ENCODE measurements at places on chromosomes 12 and 14.

DNA sequence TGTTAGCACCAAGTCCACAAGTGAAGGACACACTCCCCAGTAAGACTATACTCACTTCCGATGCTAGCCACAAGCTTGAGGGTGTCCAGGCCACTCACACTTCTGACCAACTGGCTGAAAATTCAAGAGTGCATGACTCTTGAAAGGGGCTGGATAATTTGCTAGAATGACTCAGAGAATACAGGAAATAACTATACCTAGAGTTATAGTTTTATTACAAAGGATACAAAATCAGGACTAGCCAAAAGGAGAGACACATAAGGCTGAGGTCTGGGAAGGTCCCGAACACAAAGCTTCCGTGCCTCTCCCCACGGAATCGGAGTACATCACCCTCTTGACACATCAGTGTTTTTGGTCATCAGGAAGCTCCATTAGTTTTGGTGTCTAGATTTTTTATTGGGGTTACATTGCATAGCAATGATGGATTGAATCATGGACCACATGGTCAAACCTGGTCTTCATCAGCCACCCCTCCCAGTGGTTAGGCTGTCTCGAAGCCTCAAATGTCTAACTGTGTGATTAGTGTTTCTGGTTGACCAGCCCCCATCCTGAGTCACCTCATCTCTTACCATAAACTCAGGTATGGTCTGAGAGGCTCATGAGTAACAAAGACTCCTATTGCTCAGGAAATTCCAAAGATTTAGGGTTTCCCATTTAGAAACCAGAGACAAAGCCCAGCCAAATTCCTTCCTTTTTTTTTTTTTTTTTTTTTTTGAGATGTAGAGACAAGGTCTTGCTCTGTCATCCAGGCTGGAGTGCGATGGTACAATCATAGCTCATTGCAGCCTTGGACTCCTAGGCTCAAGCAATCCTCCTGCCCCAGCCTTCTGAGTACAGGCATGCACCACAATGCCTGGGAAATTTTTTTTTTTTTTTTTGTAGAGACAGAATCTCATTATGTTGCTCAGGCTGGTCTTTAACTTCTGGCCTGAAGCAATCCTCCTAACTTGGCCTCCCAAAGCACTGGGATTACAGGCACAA is 472.0 kb upstream of the TBX3 start:
- DNase-seq: no peak

DNA sequence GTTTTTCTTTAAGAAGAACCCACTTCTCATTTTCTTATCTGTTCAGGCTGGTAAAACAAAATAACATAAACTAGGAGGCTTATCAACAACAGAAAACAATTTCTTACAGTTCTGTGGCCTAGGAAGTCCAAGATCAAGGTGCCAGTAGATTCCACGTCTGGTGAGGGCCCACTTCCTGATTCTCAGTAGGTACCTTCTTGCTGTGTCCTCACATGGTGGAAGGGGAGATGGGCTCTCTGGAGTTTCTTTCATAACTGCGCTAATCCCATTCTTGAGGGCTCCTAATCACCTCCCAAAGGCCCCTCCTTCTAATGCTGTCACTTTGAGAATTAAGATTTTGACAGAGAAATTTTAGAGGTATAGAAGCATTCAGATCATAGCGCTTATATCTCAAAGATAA is 33.4 kb downstream of the TXNRD1 start:
- DNase-seq: no peak

DNA sequence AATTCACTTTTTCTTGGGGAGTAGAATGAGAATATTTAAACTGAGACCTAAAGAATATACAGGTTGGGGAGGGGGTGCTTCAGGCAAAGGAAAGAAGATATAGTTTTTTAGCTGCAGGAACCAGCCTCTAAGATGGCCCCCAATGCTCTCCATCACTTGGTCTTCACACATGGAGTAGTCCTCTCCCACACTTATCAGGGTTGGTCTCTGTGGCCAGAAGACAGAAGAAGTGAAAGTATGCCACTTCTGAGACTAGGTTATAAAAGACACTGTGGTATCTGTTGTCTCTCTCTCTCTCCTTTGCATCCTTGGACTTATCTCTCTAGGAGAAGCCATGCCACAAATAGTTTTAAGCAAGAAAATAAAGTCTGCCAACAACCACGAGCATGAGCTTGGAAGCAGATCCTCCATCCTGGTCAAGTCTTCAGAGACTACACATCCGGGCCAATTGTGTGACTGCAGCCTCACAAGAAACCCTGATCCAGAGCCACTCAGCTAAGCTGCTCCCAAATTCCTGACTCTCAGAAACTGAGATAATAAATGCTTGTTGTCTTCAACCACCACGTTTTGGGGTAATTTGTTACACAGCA is 18.0 kb downstream of the PUS7L start:
- DNase-seq: no peak

GRCh38 chr14:106308839-106309389 is 782.5 kb downstream of the TMEM121 start:
- DNase-seq: peak; percentile 58

DNA sequence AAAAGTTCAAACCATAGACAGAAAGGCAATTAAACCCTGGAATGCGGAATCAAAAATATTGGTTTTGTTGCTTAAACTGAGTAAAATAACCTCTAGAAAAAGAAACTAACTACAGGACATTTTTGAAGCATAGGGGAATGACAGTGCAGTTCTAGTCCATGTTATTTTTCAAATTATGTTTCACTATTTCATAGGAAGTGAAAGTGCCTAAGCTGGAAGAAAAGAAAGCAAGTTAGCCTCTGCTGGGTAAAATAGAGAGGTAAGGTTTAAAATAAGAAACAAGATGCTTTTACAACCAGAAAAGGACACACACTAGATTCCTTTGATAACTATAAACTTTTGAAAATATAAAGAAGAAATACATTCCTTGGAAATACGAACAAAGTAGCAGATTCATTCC is 1.1 kb downstream of the CLECL1 start:
- DNase-seq: no peak

DNA sequence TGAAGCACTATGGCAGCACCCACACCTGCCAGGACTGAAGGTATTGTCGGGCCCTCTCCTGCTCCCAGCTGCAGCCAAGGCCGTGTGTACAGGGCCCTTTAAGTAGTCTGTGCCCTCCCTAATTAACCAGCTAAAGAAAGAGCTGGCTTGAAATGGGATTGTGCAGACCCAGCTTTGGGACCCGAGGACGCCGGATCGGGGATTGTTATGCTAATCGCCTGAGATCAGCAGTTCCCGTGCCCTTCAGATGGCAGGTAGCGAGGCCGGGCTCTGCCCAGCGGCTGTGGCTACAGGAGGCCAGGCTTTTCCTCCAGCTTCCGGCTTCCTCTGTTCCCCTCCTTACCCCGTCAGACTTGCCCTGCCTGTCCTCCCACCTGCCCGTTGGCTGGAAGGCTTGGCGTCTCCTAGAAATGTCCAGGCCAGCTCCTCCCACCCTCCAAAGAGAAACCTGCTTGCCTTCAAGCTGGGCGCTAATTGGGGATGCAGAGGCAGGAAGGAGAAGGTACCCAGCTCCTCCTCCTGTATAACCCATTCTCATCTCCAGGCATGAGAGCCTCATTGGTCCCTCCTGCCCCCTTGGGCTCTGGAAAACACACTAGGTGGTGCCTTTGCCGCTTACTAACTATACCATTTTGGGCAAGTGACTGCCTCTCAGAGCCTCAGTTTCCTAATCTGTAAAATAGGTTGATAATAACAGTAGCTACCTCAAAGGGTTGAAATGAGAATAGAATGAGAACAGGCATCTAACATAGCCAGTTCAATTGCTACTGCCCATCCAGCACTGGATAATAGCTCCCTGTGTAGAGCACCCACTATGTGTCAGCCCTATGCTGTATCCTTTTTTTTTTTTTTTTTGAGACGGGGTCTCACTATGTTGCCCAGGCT is 25.8 kb upstream of the MSI1 start:
- no peak for DNase-seq

DNA sequence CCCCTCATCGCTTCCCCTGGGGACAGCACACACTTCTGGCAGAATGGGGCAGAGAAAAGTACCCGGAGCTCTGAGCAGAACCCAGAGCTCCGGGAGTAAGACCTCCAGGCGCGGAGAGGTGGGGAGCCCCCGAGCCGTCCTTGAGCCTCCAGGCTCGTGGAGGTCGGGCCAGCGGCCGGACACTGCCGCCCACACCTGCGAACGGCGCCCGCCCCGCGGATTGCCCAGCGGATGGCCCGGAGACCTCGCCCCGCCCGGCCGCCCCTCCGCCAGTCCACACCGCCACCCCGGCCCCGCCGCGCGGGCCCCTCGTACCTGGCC is 344 bp downstream of the SPTLC2 start:
- peak; percentile 15 for DNase-seq

DNA sequence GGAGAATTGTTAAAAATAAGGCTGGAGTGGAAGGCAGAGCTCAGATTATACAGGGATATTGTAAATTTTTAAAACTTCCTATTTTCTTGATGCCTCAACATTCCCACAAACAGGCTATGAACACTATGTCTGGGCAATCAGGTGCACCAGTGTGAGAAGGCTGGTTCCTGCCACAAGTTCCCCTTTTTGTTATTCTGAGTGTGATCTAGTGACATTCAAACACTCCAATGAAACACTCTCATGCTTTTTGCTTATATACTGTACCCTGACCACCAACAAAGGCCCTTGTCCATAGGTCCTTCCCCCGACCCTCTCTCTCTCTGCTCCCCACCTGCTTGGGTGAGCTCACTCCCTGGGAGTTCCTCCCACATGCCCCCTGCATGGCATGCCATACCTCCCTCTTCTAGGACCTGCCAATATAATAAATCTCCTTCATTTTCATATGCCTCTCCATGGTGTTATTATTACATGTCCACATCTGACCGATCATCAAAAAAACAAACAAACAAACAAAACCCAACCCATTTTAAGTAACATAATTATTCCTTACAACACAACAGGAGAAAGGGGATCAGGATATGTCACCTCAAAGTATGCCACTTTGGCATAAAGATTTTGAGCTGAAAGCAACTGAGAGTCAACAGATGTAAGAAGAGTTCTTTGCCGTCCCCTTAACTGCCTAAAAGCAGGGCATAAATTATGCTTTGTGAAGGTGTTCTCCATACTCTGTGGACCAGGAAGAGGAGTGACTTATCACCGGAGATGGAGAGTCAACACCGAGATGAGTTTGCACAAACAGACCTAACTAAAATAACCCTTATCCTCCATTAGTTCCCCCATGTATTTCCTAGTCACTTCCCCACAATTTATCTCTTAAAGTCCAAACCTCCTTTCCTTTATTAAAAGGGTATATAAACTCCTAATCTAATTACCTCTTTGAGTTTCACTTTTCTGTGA is 42.5 kb upstream of the CATSPERB start:
- no peak for DNase-seq

GRCh38 chr12:98073610-98074009 is 441.8 kb upstream of the TMPO start:
- no peak for DNase-seq

DNA sequence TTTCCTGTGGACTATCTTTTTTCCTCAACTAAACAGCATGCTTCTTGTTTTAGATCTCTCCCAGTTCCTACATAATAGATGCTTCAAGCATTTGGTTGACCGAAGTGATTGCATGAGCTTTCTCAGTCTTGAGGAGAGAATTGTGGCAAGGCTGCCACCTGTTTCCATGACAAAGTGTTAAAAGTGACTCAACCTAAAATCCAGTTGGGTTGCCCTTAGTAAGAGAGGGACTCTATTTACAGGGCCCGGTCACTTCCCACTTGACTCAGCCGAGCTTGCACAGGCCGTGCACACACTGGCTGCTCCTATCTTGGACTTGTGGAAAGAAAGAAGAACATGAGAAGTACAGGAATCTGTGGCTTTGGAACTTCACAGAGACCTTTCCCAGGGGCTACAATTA is 2.1 kb upstream of the B4GALNT3 start:
- DNase-seq: no peak

DNA sequence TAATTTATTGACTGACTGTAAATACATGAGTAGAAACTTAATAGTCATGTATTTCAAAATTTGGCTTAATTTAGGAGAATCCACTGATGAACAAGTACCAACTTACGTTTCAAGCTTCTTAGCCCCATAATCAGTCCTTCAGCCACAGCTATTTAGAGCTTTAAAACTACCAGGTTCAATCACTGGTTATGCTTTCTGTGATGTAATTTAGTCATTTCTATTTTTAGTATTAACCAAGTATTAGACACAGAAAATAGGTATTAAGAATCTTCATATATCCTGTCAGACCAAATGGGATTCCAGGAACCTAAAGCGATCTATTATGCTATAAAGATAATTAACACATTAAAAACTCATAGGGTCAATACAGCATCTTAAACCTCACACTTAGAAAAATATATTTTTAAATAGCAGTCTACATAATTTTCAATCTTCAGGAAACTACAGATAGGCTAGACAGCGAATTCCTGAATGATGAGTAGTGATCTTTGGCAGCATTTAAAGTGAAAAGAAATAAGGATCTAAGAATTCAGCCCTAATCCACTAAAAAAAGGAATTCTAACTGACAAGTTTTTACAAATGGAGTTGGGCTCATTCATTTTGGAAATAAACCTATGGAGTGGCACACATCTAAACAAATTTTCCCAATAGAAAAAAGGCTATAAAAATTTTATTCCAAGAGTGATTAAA is 51.5 kb downstream of the ZC3H14 start:
- no peak for DNase-seq

DNA sequence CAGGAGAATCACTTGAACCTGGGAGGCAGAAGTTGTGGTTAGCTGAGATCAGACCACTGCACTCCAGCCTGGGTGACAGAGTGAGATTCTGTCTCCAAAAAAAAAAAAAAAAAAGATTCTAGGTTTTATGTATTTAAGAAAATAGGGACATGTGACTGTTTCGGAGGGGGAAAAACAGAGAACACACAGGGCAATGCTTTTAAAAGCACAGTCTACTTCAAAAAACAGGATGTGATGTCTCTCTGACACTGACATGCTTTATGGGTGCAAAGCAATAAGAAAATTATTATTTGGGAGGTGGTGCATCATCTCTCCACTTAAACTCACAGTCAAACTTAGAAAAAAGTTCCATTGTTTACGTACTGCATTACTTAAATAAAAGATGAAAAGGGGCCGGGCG is 28.7 kb downstream of the CLIP1 start:
- no peak for DNase-seq

- DNase-seq: no peak
Measured at GRCh38 chr12:88172844-88173407, 30.8 kb downstream of the TMTC3 start.

DNA sequence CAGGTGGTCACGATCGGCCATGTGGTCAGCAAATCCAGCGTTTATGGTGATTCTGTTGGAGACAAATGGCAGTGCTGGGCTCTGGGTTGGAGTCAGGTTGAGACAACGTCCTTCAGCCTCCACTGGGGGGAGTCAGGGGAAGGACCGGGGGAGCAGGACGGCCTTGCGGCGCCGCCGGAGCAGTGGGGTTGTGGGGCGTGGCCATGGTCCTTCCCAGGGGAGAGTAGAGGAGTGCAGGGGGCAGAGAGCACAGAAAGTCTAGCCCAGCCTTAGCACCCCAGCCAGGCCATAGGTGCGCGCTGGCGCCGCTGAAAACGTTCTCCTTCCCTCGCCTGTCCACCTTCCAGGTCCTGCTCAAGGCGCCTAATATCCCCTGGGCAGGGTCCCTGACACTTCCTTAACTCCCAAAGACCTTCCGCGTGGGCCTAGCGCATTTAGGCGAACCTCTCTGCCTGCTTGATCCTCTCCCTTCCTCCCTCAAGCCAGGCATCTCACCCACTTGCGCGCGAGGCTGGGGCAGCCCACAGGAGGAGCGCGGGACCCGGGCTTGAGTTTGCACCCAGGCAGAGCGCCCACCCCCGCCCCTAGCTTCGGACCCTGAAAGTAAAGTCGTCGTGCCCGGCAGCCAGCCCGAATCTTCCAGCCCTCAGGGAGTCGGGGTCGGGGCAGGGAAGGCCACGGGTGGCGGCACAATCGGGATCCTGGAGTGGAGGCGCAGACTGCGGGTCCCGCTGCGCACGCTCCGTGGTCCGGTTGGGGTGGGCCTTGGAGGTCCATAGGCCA is 3.1 kb upstream of the KIF26A start:
- DNase-seq: no peak

- DNase-seq: no peak
Measured at GRCh38 chr14:87934185-87934584, 58.8 kb downstream of the GALC start.

All from naive thymus-derived CD8-positive, alpha-beta T cell (primary cell).